ENCODE measurements at places on chromosomes 2 and 18.
A peak's percentile ranks its signal among the peaks of the same experiment; 100 is the strongest.

DNA sequence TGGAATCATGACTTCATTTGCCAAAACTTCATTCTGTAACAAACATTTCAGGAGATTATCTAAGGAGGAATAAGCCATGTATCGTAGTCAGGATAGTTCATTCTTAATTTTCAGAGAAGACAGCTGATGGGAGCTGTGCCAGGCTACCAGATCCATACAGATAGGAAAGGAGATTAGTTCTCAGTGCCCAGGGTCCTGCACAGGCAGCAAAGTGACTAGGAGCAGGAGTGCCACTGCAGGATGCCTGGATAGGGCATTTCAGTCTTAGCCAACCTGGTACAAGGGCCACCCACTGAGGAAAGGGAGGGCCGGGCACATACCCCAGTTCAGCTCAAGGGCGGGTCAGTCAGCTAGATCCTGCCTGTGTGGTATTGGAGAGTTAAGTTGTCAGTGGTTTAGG, 6.7 kb upstream of the OSR1 start:
- no peak for DNase-seq

DNA sequence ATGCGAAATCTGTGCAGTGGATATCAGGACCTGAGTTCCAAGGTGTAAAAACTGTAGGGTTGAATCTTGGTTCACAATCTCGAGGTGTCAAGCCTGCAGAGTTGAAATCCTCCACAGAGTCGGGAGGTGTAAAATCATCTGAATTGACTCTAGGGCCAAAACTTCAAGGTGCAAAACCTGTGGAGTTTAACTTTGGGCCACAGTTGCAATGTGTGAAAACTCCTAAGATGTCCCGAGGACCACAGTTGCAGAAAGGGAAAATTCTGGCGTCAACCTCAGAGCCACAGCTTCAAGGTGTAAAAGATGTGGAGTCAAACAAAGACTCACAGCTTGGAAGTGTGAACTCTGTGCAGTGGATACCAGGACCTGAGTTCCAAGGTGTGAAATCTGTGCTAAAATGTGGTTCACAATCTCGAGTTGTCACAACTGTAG, 9.8 kb upstream of the ZNF512 start:
- DNase-seq = no peak

- DNase-seq = no peak
These were observed 28.8 kb downstream of the APCDD1 start for GRCh38 chr18:10482985-10483949.

GRCh38 chr18:43350176-43350575, 72.9 kb upstream of the SYT4 start:
- DNase-seq = no peak

DNA sequence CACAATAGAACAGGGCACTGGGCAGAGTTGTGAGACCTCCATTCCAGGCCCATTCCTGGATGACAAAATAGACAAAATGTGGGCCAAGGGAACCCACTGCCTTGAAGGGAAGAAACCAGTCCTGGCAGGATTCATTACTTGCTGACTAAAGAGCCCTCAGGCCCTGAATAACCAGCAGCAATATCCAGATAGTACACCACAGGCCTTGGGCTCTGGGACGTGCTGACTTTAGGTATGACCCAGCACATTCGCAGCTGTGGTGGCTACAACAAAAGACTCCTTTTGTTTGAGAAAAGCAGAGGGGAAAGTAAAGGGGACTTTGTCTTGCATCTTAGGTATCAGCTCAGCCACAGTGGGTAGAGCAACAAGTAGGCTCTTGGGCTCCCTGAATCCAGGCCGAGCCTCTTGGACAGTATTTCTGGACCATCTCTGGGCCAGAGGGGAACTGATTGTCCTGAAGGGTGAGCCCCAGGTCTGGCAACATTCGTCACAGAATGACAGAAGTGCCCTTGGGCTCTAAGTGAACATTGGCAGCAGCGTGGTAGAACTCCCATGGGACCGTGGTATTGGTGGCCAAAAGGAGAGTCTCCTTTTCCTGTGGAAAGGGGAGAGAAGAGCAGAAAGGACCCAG, 89.9 kb upstream of the CD226 start:
- peak; percentile 68 for DNase-seq

GRCh38 chr2:68272246-68272994, 20.1 kb upstream of the PPP3R1 start:
- DNase-seq = no peak

DNA sequence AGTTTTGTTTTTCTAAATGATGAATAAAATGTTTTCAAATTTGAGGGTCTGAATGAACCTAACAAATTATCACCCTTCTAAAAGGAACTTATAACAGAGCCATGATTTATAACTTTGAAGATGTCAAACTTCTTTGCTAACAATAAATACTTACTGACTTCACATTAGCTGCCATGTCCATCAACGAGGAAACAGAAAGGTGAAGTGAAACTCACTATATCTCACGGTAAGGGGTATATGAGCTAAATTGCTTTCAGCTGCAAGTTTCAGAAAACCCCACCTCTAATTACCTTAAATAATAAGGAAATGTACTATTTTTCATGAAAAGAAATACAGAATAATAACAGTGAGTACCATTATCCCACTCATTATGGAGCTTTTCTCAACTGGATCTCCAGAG, 350.8 kb upstream of the NT5C1B start:
- no peak for DNase-seq

DNA sequence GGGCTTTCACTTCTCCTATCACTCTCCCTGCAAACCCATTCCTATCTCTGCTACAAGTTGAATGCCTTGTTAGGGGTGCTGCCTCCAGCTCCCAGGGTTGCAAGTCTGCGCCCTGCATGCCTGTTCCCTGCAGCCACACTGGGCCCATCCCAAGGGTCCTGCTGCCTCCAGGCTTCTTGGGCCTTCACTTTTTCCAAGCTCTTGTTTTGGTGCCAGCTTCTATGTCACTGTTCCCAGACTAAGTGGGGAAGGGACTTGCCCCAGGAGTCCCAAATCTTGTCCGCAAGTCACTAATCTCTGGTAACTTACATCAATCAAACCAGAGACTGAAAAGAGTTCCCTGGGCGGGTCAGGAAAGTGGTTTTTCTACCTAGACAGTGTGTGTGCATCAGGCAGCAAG, 65.4 kb downstream of the ZCCHC2 start:
- no peak for DNase-seq

- no peak for DNase-seq
These were observed 55.0 kb upstream of the PKDCC start for GRCh38 chr2:41992671-41993434.

DNA sequence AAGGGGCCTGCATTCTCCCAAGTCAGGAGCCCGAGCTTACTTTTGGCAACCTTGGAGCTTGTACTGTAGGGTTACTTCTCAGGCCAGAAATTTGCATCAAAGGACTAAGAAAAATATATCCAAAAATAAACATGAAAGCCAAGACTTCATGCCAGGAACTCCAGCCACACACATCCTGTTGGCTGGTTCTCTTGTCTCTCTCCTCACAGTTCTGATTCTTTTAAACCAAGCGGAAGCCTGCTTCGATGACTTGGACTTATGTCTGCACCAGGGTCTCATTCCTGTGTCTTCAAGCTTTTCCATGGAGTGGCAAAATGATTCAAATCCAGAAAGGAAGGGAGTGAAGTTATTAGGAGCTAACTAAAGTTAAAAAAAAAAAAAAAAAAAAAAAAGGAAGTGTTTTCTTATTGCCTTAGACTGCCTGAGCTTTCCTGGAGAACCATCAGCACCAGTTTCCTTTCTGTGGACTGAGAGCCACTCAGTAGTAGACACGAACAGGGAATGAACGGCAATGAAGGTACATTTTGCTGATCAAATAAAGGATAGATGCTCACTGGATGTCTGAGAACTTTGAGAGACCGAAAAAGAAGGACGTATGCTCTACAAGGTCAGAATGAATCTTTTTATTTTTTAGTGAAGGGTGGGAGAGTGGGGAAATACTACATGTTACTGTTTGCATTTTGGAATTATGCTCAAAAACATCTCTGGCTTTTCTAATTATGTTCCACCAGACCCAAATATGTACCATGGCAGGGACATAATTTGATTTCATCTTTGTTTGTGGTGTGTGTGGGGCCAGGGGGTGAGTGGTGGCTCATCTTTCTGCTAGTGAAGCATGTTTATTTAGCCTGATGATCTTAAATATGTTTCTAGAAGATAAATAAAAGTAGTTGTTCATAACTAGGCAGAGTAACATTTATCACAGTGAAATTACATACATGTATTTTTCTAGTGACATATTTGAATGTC, 86.0 kb downstream of the RAPGEF4 start:
- no peak for DNase-seq

DNA sequence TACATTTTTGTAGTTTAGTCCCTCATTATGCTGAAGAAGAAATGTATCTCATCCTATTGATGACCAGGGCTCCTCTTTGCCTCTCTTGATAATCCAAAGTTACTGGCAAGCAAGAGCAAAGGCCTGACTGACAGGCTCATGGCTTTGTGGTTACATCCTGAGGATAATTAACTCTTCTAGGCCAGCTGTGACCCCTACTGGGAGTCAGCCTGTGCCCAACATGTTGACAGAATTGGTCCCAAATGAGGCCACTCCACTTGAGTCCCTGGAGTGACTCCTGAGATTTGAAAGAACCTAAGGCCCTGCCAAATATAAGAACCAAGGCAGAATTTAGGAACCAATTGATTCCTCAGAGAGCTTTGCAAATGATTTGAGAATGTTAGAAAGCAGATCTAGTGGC, 973.8 kb upstream of the CELF4 start:
- no peak for DNase-seq

- DNase-seq = no peak
These were observed 132.8 kb downstream of the ARHGAP15 start for GRCh38 chr2:143261986-143262385.

GRCh38 chr18:26458526-26459232, 89.7 kb downstream of the KCTD1 start:
- no peak for DNase-seq

- DNase-seq = no peak
These were observed 549.4 kb upstream of the HS6ST1 start for GRCh38 chr2:128867936-128868636.

GRCh38 chr2:41966920-41967319, 80.9 kb upstream of the PKDCC start:
- DNase-seq = no peak

GRCh38 chr2:168971261-168971660, 59.9 kb downstream of the ABCB11 start:
- no peak for DNase-seq

DNA sequence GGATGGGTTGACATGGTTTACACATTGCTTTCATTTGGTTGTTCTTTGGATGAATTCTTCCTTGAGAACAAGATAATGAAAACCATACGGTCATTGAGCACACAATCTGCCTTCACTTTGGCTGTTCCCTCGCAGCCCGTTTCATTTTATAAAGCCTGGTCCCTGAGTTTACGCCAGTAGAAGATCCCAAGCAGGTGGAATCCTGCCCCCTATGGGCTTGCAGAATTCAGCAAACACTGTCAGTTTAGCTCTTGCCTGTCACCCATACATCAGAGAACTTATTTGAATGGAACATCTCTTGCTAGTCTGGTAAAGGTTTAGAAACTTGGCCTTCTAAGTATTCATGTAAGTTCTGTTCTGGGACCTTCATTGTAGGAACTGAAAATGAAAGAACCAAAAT, 666.4 kb upstream of the ZEB2 start:
- DNase-seq = peak; percentile 10

GRCh38 chr18:58525517-58525916, 103.4 kb downstream of the ALPK2 start:
- no peak for DNase-seq

DNA sequence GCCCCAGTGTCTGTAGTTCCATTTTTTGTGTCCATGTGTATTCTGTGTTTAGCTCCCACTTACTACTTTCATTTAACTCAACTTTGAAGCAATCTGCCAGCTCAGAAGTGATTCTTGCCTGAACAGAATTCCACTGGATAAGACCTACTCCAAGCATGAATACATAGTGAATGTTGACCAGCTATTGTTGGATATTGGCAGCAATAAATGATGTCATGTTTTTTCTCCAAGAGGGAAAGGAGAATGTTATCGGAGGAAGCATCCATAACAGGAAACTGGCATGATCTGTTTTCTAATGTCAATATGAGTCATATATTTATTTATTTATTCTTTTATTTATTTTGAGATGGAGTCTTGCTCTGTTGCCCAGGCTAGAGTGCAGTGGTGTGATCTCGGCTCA, 36.8 kb upstream of the TRAPPC8 start:
- no peak for DNase-seq

DNA sequence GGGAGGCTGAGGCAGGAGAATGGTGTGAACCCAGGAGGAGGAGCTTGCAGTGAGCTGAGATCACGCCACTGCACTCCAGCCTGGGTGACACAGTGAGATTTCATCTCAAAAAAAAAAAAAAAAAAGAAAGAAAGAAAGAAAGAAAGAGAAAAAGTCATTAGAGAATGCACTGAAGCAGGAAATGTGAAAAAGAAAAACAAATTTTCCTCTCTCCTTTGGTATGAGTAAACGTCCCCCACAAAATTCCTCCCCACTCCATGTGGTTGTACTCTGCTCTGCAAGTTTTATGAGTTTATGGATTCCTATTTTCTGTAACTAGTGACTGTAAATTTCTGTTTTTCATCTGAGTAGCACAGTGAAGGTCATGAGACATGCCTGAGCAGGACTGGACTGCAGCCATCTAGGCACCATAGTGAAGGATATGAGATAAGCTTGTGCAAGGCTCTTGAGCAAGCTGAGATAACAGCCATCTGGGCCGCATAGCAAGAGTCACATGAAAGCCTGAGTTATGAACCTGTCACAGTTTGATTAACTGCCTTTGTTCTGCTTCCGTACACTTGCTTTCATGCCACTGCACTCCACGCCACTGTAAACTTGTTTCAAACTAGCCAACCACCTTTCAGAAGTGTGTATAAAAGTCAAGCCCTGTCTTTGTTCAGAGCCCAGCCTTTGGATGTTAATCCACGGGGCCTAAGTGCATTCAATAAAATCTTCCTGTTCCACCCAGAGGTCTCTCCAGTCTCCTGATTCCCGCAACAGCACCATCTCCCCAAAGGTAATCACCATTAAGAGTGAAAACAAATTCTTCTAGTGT, 50.2 kb downstream of the SKA1 start:
- DNase-seq = peak; percentile 95

- DNase-seq = no peak
These were observed 121.9 kb downstream of the PAX3 start for GRCh38 chr2:222176890-222177289.

GRCh38 chr2:109061736-109062135, 67.3 kb upstream of the SH3RF3 start:
- no peak for DNase-seq

DNA sequence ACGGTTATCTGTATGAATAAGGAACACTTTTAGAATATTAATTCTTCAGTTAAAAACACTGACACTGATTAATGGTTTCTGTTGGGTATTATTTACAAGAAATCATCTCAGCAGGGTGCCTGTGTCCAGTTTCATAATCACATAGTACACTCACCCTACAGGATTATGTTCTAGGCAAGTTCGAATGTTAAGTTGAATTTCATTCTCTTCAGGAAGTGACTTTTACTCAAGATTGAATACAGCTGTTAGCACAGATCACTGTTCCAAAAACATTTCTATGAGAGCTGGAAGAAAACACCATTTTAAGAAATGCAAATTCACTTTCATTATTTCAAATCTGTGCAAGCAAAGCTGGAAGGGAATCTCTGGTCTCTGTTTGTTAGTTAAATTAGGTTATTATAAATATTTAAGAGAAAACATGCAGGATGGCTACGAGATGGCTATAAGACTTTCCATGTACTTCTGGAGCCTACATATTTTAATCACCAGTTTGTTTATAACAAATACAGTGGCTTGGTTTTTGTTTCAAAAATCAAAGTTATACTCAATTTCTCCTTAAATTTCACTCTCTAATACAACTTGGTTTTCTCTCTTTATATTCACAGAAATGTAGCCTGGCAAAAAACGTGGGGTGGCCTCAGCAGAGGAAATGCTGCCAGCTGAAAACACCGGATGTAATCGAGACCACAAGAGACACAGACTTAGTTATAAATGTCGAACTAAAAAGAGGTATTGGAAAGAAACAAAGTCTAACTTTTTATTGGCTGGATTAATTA, 65.8 kb downstream of the RBMS1 start:
- no peak for DNase-seq

All from erythroblast (primary cell).